ENCODE measurements at places on chromosomes 1 and 21.

DNA sequence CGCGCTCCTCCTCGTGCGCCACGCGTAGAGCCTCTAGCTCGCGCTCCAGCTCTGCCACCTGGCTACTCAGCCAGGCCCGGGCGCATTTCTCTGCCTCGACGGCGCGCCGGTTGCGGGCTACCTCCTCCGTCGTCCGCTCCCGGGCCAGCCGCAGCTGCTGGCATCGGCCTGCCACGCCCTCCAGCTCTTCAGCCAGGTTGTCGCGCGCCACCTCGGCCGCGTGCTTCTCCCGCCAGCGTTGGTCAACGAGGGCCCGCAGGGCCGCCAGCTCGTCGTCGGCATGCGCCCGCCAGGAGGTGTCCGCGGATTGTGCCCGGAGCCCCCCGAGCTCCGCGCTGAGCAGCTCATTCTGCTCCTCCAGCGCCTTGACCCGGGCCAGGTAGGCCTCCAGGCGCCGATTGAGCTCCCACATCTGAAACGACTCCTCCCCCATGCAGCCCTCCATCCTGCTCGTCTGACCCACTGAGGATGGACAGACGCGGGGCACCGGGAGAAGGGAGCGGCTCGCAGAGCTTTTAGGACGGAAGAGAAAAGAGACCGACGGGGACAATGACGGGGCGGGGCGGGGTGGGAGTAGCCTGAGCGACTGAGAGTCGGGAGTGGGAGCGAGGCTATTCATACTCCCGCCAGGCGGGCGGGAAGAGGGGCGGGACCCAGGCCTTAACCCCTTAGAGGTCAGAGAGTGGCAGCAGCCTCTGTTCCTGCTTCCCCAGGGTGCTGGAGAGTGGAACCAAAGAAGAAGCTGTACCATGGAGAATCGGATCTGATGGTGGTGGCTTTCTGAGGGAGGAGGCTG, at the start of gene NES:
Gene NES, minus strand, starts transcription at position 588 of the 796 bp plus-strand sequence. Its CDS starts 143 bp downstream, at position 445.
- no peak for DNase-seq

DNA sequence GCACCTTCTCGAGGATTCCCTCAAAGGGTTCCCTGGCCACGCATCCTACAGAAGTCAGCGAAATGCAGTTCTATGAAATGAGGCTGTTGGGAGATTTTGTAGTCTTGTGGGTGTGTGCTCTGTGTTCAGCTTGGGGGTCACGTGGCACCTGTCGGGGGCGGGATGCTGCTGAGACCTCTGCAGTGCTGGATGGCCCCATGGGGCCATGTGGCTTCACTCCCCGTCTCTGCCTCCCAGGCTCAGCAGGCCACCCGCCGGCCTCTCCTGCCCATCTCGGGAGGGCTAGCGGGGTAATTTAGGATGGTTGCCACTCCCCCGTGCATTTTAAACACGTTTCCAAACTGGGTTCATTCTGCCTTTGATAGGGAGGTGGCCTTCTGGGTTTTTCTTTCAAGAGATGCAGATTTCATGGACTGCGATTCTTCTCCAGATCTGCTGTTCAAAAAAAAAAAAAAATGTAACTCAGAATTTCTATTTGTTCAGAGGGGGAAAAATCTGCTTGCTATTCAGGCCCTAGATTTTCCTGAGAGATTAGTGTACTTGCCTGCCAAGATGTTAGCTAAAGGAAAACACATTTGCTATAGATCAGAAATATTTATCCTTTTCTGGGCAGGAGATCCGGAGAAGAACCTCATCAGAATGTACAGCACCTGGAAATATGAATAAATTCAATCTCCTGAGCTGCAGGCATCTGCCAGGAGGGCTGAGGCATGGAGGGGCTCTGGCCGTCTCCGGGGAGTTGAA, 277.2 kb upstream of the VAMP3 start:
- no peak for DNase-seq

GRCh38 chr1:115534106-115534505, 107.7 kb upstream of the VANGL1 start:
- DNase-seq, result no peak

DNA sequence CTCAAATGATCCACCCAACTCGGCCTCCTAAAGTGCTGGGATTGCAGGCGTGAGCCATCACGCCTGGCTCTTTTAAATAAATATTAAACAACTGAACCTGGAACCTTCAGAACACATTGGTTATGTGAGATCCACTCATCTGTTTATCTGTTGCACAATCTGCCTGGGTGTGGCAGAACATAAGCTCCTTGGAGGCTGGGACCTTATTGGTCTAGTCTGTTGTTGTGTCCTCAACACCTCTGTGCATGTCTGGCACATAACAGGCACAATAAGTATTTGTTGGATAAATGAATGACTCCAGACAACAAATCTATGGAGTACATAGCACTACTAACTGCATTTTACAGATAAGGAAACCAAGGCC, 4.1 kb upstream of the NBL1 start:
- DNase-seq, result no peak

- no peak for DNase-seq
These were observed 36.3 kb downstream of the TCP10L start for GRCh38 chr21:32548978-32549377.

GRCh38 chr1:161052899-161053298, 7.1 kb upstream of the USF1 start:
- DNase-seq, result no peak

DNA sequence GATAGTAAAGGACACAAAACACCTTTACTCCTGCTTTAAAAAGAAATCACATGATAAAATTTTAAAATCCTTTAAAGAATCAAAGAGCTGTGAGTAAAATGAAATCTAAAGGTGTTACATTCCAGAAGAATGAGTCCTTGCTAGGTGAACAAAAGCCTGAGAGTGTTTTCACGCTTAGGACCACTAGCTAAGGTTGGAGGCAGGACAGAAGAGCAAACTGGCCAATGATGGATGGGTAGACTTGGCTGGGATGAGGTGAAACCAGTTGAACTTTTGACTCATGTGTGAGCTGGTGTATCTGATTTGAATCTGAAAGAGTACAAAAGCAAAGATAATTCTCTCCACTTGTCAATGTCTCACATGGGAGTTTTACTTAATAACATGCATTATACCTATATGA, 35.1 kb downstream of the CATSPERE start:
- no peak for DNase-seq

GRCh38 chr1:51264451-51264850, 28.4 kb downstream of the RNF11 start:
- DNase-seq, result no peak

DNA sequence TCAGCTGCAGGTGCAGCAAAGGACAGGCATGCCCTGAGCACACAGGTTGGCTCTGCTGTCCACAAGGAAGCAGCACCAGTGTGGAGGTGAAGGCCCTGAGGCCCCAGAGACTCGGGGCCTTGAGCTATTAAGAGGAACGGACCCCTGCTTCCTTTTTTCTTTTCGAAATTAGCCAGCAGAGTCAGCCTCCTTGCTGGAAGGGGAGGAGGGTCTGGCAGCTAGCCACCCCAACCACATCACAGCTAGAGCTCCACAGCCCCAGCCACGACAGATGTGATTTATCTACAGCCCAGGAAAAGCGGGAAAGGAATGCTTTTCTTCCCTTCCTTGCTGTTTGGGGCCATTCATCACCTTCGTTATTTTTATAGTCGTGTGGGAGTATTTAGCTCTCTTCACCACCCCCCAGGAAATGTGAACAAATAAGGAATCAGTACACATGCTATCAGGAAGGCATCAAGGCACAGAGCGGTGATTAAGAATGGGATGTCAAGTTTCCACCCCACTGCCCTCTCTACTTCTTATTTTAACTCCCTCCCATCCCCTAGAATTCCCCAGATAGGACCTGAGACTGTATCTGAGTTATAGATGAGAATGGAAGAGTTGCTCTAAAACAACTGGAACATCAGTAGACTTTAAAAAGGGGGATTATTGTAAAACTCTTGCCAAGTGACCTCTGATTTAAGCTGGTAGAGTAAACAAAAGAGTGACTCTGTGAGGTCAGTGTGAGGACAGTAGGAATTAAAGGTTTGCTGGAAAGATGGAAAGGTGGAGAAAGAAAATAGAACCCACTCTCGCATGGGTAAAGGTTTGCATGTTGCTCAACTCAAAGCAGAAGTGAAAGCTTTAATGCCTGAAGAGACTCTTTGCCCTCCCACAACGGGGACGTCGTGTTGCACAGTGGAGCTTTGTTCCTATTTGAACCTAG, 224.7 kb upstream of the GJB5 start:
- DNase-seq, result no peak

DNA sequence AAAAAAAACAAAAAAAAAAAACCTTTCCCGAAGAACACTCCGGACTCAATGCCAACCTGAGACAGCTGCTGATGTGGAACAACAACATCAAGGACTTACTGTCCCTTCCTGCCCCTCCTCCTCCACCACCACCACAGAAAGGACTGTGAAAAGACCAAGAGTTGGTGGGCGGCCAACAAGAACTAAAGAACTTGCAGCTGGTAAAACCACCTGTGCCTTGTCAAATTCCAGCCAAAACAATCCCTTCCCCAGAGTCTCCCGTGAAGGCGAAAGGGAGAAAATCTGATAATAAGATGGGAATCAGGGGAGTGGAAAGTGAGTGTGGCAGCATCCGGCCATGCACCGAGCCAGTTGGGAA, 88.9 kb downstream of the PROX1 start:
- no peak for DNase-seq

- DNase-seq, result no peak
These were observed 110.9 kb upstream of the C21orf91 start for GRCh38 chr21:17930093-17930492.

DNA sequence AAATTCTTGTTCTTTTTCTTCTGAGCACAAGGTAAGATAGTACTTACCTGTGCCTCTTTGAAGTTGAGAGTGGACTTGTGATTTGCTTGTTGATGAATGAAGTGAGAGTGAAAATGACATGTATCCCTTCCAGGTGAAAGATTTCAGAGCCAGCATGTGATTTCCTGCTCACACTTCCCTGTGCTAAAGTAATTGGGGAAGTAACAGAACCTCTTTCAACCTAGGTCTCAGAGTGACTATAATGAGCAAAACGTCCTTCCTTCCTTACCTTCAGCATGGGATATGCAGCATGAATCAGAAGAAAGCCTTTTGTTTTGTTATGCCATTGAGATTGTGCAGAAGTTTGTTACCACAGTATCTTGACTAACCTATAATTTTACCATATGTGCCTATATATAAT, 24.6 kb downstream of the RAVER2 start:
- no peak for DNase-seq

DNA sequence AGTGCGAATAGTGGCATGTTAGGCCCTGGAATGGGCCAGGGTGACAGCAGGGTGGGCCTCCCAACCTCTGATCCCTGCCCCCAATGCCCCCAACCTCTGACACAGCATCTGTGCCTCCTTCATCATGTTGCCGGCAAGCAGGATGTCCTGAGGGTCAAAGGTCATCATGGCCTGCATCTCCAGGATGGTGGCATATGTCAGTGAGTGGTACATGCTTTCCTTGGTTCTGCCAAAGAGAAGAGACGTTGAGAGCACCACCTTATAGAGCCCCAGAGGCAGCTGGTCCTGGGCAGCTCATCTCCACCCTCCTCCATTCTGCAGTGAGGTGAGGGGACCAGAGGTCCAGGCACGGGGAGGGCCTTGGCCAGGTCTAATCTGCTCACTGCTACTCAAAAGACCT, 17.6 kb downstream of the TTC39A start:
- DNase-seq, result no peak

- DNase-seq, result no peak
These were observed 142.4 kb downstream of the ZNF281 start for GRCh38 chr1:200267458-200267857.

DNA sequence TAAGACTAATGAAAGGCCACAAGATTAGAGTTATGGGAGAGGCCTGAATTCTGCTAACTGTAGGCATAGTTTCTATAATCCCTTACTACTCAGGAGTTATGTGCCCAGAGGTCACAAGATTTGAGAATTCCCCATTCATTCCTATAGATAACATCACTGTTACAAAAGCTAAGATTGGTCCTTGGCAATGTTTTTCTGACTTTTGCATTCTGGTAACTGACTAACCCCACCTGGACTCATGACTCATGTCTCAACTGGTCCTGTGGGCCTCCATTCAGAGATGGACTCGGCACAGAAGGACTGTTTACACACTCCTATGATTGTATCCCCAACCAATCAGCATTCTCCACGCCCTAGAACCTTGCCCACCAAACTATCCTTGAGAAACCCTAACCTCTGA, 249.0 kb upstream of the ZP4 start:
- no peak for DNase-seq

GRCh38 chr1:89502895-89503294, 21.7 kb upstream of the LRRC8B start:
- DNase-seq, result no peak

- no peak for DNase-seq
These were observed 172.3 kb downstream of the TGFB2 start for GRCh38 chr1:218517459-218517858.

GRCh38 chr1:185595835-185596667, 138.1 kb upstream of the HMCN1 start:
- peak; percentile 54 for DNase-seq

DNA sequence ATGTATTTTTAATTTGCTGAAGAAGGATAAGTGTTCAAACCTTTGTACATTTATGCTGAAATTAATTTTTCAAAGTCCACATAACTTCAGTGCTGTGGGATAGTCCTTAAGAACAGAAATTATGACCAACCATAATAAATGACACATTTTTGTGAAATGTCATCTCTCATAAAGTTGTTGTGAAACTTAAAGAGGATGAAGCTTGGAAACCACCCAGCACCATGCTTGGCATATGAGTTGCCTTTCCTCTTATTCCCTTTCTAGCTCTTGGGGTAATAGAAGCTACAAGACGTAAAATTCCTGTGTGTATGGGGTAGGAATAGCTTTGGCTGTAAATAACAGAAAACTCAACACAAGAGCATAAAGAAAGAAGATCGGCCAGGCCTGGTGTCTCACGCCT, 18.9 kb upstream of the USP24 start:
- DNase-seq, result no peak

GRCh38 chr1:5423109-5423508, 569.1 kb downstream of the NPHP4 start:
- DNase-seq, result peak; percentile 63

- DNase-seq, result no peak
These were observed 123.4 kb downstream of the POU2F1 start for GRCh38 chr1:167344112-167344511.

GRCh38 chr1:236759252-236759859, 35.7 kb upstream of the MTR start:
- DNase-seq, result no peak

- DNase-seq, result no peak
These were observed 75.9 kb downstream of the DISP1 start for GRCh38 chr1:222890716-222891115.

DNA sequence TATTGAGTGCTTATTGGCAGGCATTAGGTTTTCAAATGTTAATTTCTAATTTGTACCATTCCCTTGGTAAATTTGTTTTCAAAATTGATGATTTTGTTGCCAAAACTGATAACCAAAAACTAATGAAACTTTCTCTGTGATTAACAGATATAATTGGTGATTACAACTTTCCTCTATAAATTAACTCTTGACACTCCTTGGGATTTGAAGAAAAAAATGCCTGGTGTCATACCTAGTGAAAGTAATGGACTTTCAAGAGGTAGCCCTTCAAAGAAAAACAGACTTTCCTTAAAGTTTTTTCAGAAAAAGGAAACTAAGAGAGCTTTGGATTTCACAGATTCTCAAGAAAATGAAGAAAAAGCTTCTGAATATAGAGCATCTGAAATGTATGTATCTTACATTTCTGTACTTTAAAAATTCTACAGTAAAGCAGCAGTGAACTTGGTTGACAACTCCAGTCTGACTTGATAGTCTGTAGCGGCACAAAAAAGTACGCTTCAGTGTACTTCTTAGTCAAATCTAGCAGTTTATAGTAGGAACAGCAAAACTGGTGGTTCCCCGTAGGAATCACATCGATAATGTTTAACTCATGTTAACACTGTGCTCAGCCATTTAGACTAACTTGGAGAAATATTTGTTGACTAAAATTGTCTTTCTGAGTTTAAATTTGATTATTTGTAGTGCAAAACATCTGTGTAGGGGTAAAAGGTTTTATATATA, 3.0 kb downstream of the USP1 start:
- no peak for DNase-seq

GRCh38 chr1:228867951-228868730, 132.9 kb downstream of the RHOU start:
- DNase-seq, result no peak
